Activated CD4-positive, alpha-beta T cell treated with anti-CD3 and anti-CD28 coated beads for 48 hours (primary cell): ENCODE measurements at places on chromosomes 1 and 21.

DNA sequence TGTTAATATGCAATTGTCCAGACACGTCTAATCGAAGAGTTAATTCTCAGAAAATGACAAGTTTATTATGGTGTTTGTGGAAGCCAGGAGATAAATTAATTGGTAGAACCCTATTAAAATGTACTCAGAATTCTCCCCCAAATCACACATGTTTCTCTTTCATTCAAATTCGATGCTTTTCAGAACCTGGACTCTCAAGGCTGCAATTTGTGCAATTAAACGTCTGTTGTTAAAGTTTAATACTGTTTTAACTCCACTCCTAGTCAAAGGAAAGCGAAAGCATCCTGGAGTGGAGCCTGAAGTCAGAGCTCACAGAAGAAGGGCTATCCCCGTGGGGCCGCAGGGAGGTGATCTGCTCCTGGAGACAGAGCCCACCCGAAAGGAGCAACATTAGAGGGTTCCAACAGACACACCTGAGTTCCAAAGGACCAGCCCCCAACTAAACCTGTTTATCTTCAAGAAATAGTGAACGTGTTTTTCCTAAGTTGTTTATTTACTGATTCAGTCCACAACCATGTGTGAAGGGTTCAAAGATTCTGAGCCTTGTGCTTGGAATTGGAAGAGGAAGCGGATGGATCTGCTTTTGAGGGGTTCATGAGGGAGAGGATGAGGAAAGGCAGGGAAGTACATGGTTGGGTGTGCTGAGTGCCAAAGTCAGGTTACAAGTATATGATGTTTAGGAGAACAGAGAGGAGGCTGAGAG, 68.0 kb upstream of the AKT3 start:
- no peak for DNase-seq

- DNase-seq: no peak
Observed at GRCh38 chr1:46521414-46521813, 30.0 kb downstream of the KNCN start.

DNA sequence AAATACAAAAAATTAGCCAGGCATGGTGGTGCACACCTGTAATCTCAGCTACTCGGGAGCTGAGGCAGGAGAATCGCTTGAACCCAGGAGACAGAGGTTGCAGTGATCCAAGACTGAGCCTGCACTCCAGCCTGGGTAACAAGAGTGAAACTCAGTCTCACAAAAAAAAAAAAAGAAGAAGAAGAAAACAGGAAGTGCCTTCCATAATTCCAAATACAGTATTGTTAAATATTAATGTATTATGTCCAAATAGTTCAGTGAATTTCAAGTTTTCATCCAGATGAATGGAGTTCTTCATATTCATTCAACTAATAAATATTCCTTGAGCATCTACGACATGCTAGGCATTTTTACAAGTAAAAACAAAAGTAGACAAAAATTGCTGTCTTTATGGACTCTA, 33.3 kb downstream of the PLEKHO1 start:
- no peak for DNase-seq

- DNase-seq: no peak
Observed at GRCh38 chr1:5572794-5573193, 419.4 kb downstream of the NPHP4 start.
